ENCODE measurements at places on chromosomes 5 and 9. TPM values are rescaled to one million over a fixed set of nuclear protein-coding genes. Genes with fewer than 3 reads are reported as not detected.

The CATSPER3 gene
- polyA plus RNA-seq = 0.80 TPM

The PCDHB1 gene
- polyA plus RNA-seq = 0.10 TPM

The SLC36A1 gene
- polyA plus RNA-seq = 5.0 TPM

The SLC6A18 gene
- polyA plus RNA-seq = not detected

The MYORG gene
- 1.0 TPM for polyA plus RNA-seq

The PCDHA9 gene
- 0.56 TPM for polyA plus RNA-seq

The LCN15 gene
- not detected for polyA plus RNA-seq

The PANK3 gene
- 126 TPM for polyA plus RNA-seq

The NR4A3 gene
- 3.3 TPM for polyA plus RNA-seq

The TARS1 gene
- polyA plus RNA-seq = 88.7 TPM

The PCSK5 gene
- polyA plus RNA-seq = 2.5 TPM

The TEX48 gene
- polyA plus RNA-seq = not detected

The ADAMTSL1 gene
- polyA plus RNA-seq = 1.1 TPM

The FST gene
- polyA plus RNA-seq = 1.1 TPM

The SELENOP gene
- polyA plus RNA-seq = 1.9 TPM

The SLC44A1 gene
- 3.9 TPM for polyA plus RNA-seq

The IL9 gene
- not detected for polyA plus RNA-seq

The FAM221B gene
- polyA plus RNA-seq = not detected

The NPDC1 gene
- 162 TPM for polyA plus RNA-seq

The SPATA31A3 gene
- not detected for polyA plus RNA-seq

The EQTN gene
- not detected for polyA plus RNA-seq

The GRAMD2B gene
- not detected for polyA plus RNA-seq

The PCDHB13 gene
- 1.6 TPM for polyA plus RNA-seq

The IRX2 gene
- 0.95 TPM for polyA plus RNA-seq

The MPDZ gene
- polyA plus RNA-seq = 13.1 TPM

The ADAMTS19 gene
- 1.4 TPM for polyA plus RNA-seq

The GABRA1 gene
- polyA plus RNA-seq = 50.6 TPM

The PNPLA7 gene
- polyA plus RNA-seq = 0.72 TPM

The MYOZ3 gene
- polyA plus RNA-seq = not detected

The GPR21 gene
- polyA plus RNA-seq = 7.2 TPM

The SHB gene
- 17.5 TPM for polyA plus RNA-seq

The SLIT3 gene
- 0.06 TPM for polyA plus RNA-seq

The KCNV2 gene
- polyA plus RNA-seq = not detected

The NHP2 gene
- 332 TPM for polyA plus RNA-seq

The OR1J1 gene
- polyA plus RNA-seq = not detected

The ARL10 gene
- 12.7 TPM for polyA plus RNA-seq

The SUSD3 gene
- not detected for polyA plus RNA-seq

The FAXDC2 gene
- 0.12 TPM for polyA plus RNA-seq

The FBLL1 gene
- polyA plus RNA-seq = 79.6 TPM

The VCAN gene
- polyA plus RNA-seq = 1,274 TPM

The PDE6A gene
- polyA plus RNA-seq = not detected

The PSMB7 gene
- 388 TPM for polyA plus RNA-seq

The HOMER1 gene
- 30.6 TPM for polyA plus RNA-seq

The LCN12 gene
- polyA plus RNA-seq = 2.9 TPM

The MED22 gene
- 62.5 TPM for polyA plus RNA-seq

The BAAT gene
- 0.44 TPM for polyA plus RNA-seq

The ANGPTL2 gene
- polyA plus RNA-seq = 0.10 TPM

The TLX3 gene
- polyA plus RNA-seq = not detected

The C9orf50 gene
- polyA plus RNA-seq = not detected

The PLAC8L1 gene
- 1.2 TPM for polyA plus RNA-seq

The LEAP2 gene
- polyA plus RNA-seq = 1.6 TPM

The ZDHHC11 gene
- polyA plus RNA-seq = 11.4 TPM

The STK10 gene
- polyA plus RNA-seq = 1.8 TPM

The RNF224 gene
- not detected for polyA plus RNA-seq

The CKMT2 gene
- polyA plus RNA-seq = not detected

The SRA1 gene
- 76.2 TPM for polyA plus RNA-seq

The PCDHGA4 gene
- 0.38 TPM for polyA plus RNA-seq

The NUTM2G gene
- 0.18 TPM for polyA plus RNA-seq

The DPP7 gene
- polyA plus RNA-seq = 23.3 TPM

The FRRS1L gene
- polyA plus RNA-seq = 20.4 TPM
